ENCODE measurements at places on chromosomes 2 and 18. TPM values are rescaled to one million over a fixed set of nuclear protein-coding genes. Genes with fewer than 3 reads are reported as not detected.
A peak's percentile ranks its signal among the peaks of the same experiment; 100 is the strongest.

DNA sequence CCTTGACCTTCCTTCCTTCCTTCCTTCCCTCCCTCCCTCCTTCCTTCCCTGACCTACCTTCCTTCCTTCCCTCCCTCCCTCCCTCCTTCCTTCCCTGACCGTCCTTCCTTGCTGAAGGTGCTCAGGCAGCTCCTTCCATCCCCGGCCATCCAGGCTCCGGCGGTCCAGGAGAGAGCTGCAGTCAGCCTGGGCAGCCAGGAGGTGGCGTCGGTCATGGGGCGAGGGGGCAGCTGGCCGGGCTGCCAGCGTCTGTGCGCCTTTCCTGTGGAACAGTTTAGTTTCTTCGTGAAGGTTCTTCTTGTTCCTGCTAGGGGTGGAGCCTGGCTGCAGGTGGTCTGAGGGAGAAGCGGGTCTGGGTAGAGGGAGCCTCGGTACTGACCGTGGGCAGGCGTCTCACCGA is 15.7 kb downstream of the GPR35 start:
- H3K36me3 ChIP-seq, result no peaks in the 10 kb centered on the region
- H3K27ac ChIP-seq, result no peak overlapping the region
- H3K27me3 ChIP-seq, result peaks cover 4% of the 10 kb centered on the region
- no peaks in the 10 kb centered on the region for H3K4me1 ChIP-seq

- H3K27me3 ChIP-seq, result no peaks in the 10 kb centered on the region
- H3K27ac ChIP-seq, result no peak overlapping the region
- DNase-seq, result no peak
- H3K4me1 ChIP-seq, result no peaks in the 10 kb centered on the region
Observed at GRCh38 chr18:21803495-21803894, 62.9 kb downstream of the MIB1 start.

EML6 gene
- total RNA-seq, result 0.46 TPM

- H3K4me1 ChIP-seq, result no peaks in the 10 kb centered on the region
- peak overlapping the region; percentile 48 for H3K4me3 ChIP-seq
- H3K36me3 ChIP-seq, result no peaks in the 10 kb centered on the region
- no peak for DNase-seq
- H3K27me3 ChIP-seq, result no peaks in the 10 kb centered on the region
- no peak overlapping the region for H3K27ac ChIP-seq
Observed at GRCh38 chr2:235670974-235671787, 177.3 kb downstream of the AGAP1 start.

Data from prostate gland (tissue), 2 donors.